ENCODE measurements at places on chromosomes 5 and 9. TPM values are rescaled to one million over a fixed set of nuclear protein-coding genes. Genes with fewer than 3 reads are reported as not detected.

Gene ROR2
- 0.78 TPM for total RNA-seq

Gene TNC
- 93.6 TPM for total RNA-seq

Gene ZNF354C
- total RNA-seq: 6.6 TPM

Gene HRH2
- not detected for total RNA-seq

Gene PCDHB9
- total RNA-seq: under 0.01 TPM

Gene NXNL2
- not detected for total RNA-seq

Gene SLCO6A1
- total RNA-seq: not detected

Gene SCAMP1
- total RNA-seq: 40.4 TPM

Gene FOXD4L4
- not detected for total RNA-seq

Gene ARSK
- total RNA-seq: 8.4 TPM

Gene SLC45A2
- 0.20 TPM for total RNA-seq

Gene PCDHGA4
- 3.5 TPM for total RNA-seq

Gene SURF6
- 8.8 TPM for total RNA-seq

Gene TRIM41
- 14.5 TPM for total RNA-seq

Gene FOXD4L5
- total RNA-seq: not detected

Gene LPAR1
- 74.5 TPM for total RNA-seq

Gene CCL27
- not detected for total RNA-seq

Data from subcutaneous preadipocyte (primary cell).